ENCODE measurements at places on chromosomes 12 and 14. TPM values are rescaled to one million over a fixed set of nuclear protein-coding genes. Genes with fewer than 3 reads are reported as not detected.

- H3K27ac ChIP-seq: no peak overlapping the region
- no peaks in the 10 kb centered on the region for H3K36me3 ChIP-seq
- no peaks in the 10 kb centered on the region for H3K27me3 ChIP-seq
- DNase-seq: no peak
- H3K4me3 ChIP-seq: no peak overlapping the region
- no peaks in the 10 kb centered on the region for H3K4me1 ChIP-seq
Measured at GRCh38 chr14:71753976-71754375, 178.3 kb upstream of the RGS6 start.

CCDC175 gene
- polyA plus RNA-seq: not detected

- H3K36me3 ChIP-seq: no peaks in the 10 kb centered on the region
- H3K27ac ChIP-seq: no peak overlapping the region
- no peak for DNase-seq
- H3K4me3 ChIP-seq: no peak overlapping the region
- H3K27me3 ChIP-seq: peaks cover 3% of the 10 kb centered on the region
Measured at GRCh38 chr12:104002686-104003085, 37.0 kb downstream of the TDG start.

DNA sequence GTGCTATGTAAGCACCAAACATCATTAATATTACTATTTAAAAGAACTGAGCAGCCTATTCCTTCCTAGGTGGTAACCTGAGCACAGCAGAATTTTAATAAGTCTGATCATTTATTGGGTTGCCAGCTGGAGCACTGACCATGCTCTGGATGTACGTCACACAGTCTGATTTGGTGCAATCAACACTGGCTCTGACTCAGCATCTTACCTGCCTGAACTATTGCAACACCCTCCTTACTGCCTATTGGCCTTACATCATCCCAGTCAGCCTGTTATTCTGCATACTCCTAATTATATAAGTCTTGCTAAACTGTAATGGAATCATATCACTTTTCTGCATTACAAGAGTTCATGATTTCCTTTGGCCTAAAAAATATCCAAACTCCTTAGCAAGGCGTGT is 149.7 kb downstream of the PTPRO start:
- no peaks in the 10 kb centered on the region for H3K27me3 ChIP-seq
- no peak overlapping the region for H3K27ac ChIP-seq
- no peak for DNase-seq
- no peaks in the 10 kb centered on the region for H3K4me1 ChIP-seq
- H3K36me3 ChIP-seq: no peaks in the 10 kb centered on the region

DDX51 gene
- 22.5 TPM for polyA plus RNA-seq

DNA sequence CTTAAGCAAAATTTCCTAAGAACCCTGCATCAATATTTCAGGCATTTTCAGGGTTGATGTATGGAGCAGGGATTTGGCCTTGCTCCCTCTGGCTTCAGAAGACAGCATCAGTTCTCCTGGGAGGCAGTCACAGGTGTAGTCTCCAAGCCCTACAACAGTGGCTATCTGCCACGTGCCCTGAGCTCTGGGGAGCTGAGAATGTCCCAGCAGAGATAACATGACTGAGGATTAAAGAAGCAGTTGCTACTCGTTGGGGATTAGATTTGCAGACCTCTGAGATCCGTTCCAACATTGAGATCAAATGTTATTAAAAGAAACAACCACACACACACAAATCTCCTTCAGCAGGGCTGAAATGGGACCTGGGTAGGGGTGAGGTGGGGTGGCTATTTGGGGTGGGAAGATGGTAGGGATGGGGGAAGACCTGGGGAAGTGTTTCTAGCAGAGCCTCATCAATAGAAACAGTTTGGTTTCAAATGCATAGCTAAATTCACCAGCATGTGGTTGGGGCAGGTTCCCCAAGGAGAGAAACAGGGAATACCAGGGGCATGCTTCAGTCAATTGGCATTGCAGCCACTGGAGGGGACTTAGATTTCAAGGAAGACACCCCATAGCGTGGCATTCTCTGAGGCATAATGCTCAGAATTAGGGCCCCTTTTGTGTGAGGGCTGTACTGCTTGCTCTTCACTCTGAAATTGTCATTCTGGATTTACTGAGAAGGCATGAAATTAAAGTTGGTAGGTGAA is 15.2 kb upstream of the FAM234B start:
- H3K4me1 ChIP-seq: no peaks in the 10 kb centered on the region
- H3K27ac ChIP-seq: no peak overlapping the region
- no peak overlapping the region for H3K4me3 ChIP-seq
- no peaks in the 10 kb centered on the region for H3K27me3 ChIP-seq
- no peak for DNase-seq

KRT77 gene
- polyA plus RNA-seq: not detected

TMEM119 gene
- 0.64 TPM for polyA plus RNA-seq

DNA sequence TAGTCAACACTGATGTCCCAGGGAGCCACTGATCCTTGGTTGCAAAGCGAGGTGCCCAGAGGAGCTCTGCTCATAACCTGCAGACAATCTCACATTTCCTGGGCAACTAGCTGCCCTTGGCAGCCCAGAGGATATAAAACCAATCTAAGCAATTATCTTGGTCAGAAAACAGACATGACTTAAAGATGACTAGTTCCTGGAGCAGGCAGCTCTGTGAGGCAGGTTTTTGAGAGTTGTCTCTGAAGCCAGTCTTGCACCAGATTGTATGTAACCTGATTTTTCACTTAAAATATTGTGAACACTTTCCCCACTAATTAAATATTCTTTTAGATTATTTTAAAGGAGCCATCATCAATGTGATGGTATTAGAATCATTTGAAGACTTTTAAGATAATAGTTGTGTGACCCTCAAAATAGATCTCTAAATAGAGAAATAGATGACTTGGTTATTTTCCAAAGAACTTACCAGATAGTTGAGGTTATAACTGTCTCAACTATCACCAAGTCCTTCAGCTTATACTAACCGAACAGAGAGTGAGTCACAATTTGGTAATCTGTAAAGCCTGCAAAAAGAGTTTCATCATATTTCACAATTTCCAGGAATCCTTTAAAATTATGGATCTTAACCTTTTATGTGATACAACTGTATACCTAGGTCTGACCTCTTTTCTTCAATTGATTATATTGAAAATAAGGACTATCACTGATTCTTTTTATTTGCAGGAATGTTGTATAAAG is 75.9 kb downstream of the LIN7A start:
- DNase-seq: no peak
- no peaks in the 10 kb centered on the region for H3K27me3 ChIP-seq
- H3K4me3 ChIP-seq: no peak overlapping the region
- H3K4me1 ChIP-seq: peaks cover 2% of the 10 kb centered on the region
- H3K27ac ChIP-seq: peak overlapping the region; percentile 8
- H3K36me3 ChIP-seq: no peaks in the 10 kb centered on the region

- H3K36me3 ChIP-seq: no peaks in the 10 kb centered on the region
- no peak overlapping the region for H3K4me3 ChIP-seq
- no peak for DNase-seq
- H3K4me1 ChIP-seq: no peaks in the 10 kb centered on the region
Measured at GRCh38 chr14:45649051-45649450, 396.0 kb upstream of the MIS18BP1 start.

GRCh38 chr14:35934499-35934898 is 108.4 kb downstream of the BRMS1L start:
- H3K27me3 ChIP-seq: no peaks in the 10 kb centered on the region
- H3K4me1 ChIP-seq: no peaks in the 10 kb centered on the region
- no peak overlapping the region for H3K4me3 ChIP-seq
- no peak overlapping the region for H3K27ac ChIP-seq
- no peak for DNase-seq

GRCh38 chr12:85468356-85469157 is 188.5 kb downstream of the ALX1 start:
- H3K36me3 ChIP-seq: no peaks in the 10 kb centered on the region
- H3K4me1 ChIP-seq: no peaks in the 10 kb centered on the region
- no peaks in the 10 kb centered on the region for H3K27me3 ChIP-seq
- DNase-seq: peak; percentile 8
- peak overlapping the region; percentile 25 for H3K4me3 ChIP-seq

TSPAN8 gene
- not detected for polyA plus RNA-seq

TMPRSS12 gene
- not detected for polyA plus RNA-seq

DNA sequence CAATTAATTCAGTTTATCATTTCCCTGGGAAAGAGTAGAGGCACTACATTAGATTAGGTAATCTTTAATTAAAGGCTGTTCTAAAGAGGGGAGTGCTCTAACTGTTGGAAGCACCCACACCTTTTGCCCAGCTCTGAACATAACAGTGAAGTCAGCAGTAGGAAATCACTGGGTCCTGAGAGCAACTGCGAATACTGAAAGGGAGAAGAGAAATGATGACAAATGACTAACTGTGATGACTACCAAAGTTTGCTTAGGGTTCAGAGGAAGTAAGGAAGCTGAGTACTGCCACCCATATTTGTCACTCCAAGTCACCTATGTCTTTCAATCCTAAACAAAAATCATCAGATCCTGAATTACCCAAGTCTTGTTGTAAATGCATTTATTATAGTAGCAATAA is 140.6 kb downstream of the EPS8 start:
- no peaks in the 10 kb centered on the region for H3K27me3 ChIP-seq
- no peak for DNase-seq
- H3K27ac ChIP-seq: no peak overlapping the region
- no peaks in the 10 kb centered on the region for H3K36me3 ChIP-seq

DNA sequence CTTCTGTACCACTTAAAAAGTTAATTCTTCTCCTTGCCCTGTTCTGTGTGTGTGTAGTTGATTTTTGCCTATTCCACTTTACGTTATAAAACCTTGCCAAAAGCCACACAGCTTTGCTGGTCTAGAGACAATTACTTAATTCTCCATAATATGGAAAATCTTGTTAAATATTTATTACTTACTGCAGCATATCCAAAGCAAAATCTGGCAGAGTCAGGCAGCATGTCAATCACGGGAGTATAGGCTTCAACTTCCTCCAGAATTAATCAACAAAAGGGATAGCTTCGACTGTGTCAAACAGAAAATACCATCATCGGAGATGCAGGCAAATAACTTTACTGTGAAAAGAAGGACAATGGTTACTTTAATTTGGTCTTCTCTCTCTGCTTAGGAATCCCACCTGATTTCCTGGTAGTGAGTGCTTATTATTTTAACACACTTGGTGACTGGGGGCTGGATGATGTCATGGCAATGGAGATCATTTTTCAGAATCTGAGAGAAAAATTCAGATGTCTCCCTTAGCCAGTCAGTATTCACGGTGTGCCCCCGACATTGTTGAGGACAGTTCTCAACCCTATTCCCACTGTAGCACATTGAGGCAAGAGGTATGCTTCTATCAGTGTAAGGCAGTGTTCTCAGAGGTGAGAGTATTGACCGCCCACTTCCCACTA is 3.7 kb upstream of the MSRB3 start:
- peaks cover 9% of the 10 kb centered on the region for H3K4me1 ChIP-seq
- H3K36me3 ChIP-seq: no peaks in the 10 kb centered on the region
- DNase-seq: no peak
- H3K27ac ChIP-seq: no peak overlapping the region

KLRF2 gene
- not detected for polyA plus RNA-seq

CKAP4 gene
- 59.4 TPM for polyA plus RNA-seq

- no peaks in the 10 kb centered on the region for H3K27me3 ChIP-seq
- H3K27ac ChIP-seq: no peak overlapping the region
- no peak for DNase-seq
- H3K4me3 ChIP-seq: no peak overlapping the region
- H3K36me3 ChIP-seq: no peaks in the 10 kb centered on the region
Measured at GRCh38 chr12:27814851-27815591, 35.0 kb upstream of the MANSC4 start.

KRT73 gene
- polyA plus RNA-seq: not detected

GRCh38 chr12:113432986-113433385 is 10.8 kb downstream of the SDSL start:
- no peak overlapping the region for H3K4me3 ChIP-seq
- DNase-seq: no peak
- H3K27ac ChIP-seq: no peak overlapping the region
- no peaks in the 10 kb centered on the region for H3K36me3 ChIP-seq
- H3K4me1 ChIP-seq: no peaks in the 10 kb centered on the region

DNA sequence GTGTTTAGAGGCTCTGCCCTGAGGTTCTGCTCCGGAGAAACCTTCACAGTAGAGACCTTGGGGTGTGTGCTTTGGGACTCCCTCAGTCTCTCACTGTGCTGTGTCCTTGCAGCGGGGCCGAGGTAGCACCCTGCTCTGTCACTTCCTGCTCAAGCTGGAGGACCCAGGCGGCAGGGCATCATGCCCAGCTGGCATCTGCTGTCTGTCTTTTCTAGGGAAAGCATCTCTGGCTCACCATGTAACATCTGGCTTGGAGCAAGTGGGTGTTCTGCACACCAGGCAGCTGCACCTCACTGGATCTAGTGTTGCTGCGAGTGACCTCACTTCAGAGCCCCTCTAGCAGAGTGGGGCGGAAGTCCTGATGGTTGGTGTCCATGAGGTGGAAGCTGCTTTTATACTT is 124.5 kb downstream of the ESRRB start:
- H3K4me3 ChIP-seq: no peak overlapping the region
- H3K36me3 ChIP-seq: no peaks in the 10 kb centered on the region
- no peaks in the 10 kb centered on the region for H3K4me1 ChIP-seq
- H3K27ac ChIP-seq: no peak overlapping the region
- DNase-seq: no peak

DNA sequence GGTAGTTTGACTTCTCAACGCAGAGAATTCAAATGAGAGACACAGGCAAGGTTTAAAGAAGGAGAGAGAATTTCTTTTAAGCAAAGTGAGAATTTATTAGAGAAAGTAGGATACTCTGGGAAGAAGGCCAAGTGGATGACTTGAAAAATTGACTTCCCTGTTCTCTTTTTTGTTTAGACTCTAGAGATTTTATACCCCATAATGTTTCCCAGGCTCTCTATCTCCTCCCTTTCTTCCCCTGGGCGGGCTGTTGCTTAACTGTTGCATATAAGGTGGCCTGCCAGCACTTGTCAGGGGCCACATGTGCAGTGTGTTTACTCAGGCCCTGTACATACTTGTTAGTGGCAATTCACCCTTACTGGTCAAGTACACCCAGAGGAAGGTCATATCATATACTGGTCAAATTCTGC is 403.7 kb downstream of the SLC6A15 start:
- H3K36me3 ChIP-seq: no peaks in the 10 kb centered on the region
- H3K27ac ChIP-seq: no peak overlapping the region
- no peaks in the 10 kb centered on the region for H3K27me3 ChIP-seq
- DNase-seq: no peak

- peaks cover 35% of the 10 kb centered on the region for H3K36me3 ChIP-seq
- H3K27me3 ChIP-seq: no peaks in the 10 kb centered on the region
- DNase-seq: no peak
- H3K27ac ChIP-seq: no peak overlapping the region
- H3K4me3 ChIP-seq: no peak overlapping the region
- H3K4me1 ChIP-seq: no peaks in the 10 kb centered on the region
Measured at GRCh38 chr12:80810874-80811273, 94.2 kb downstream of the MYF5 start.

ADAM20 gene
- polyA plus RNA-seq: not detected

GRCh38 chr14:56194042-56194441 is 75.8 kb downstream of the PELI2 start:
- peaks cover 9% of the 10 kb centered on the region for H3K4me1 ChIP-seq
- H3K27ac ChIP-seq: no peak overlapping the region
- peaks cover 2% of the 10 kb centered on the region for H3K36me3 ChIP-seq
- DNase-seq: no peak
- H3K4me3 ChIP-seq: no peak overlapping the region
- no peaks in the 10 kb centered on the region for H3K27me3 ChIP-seq

PLCZ1 gene
- polyA plus RNA-seq: not detected

GRCh38 chr14:35543006-35543405 is 9.0 kb downstream of the INSM2 start:
- no peaks in the 10 kb centered on the region for H3K4me1 ChIP-seq
- no peak overlapping the region for H3K27ac ChIP-seq
- no peaks in the 10 kb centered on the region for H3K27me3 ChIP-seq
- no peak for DNase-seq

BCL7A gene
- polyA plus RNA-seq: 0.79 TPM

All from CD14-positive monocyte (primary cell).